ENCODE measurements at places on chromosomes 6 and 20. TPM values are rescaled to one million over a fixed set of nuclear protein-coding genes. Genes with fewer than 3 reads are reported as not detected.

XKR7 gene
- total RNA-seq = 0.36 TPM

CPNE5 gene
- total RNA-seq = 0.29 TPM

SH3BGRL2 gene
- 14.1 TPM for total RNA-seq

IFNGR1 gene
- total RNA-seq = 42.3 TPM

PPP1R16B gene
- 0.41 TPM for total RNA-seq

TBXT gene
- total RNA-seq = not detected

TENT5A gene
- total RNA-seq = 17.8 TPM

DLK2 gene
- 0.68 TPM for total RNA-seq

C6orf58 gene
- not detected for total RNA-seq

MAP3K5 gene
- total RNA-seq = 1.7 TPM

CDH26 gene
- 0.34 TPM for total RNA-seq

MYLK4 gene
- total RNA-seq = 0.23 TPM

ASIP gene
- not detected for total RNA-seq

MEI4 gene
- 0.54 TPM for total RNA-seq

ELOVL4 gene
- 10.4 TPM for total RNA-seq

EEF1A2 gene
- total RNA-seq = 37.6 TPM

BPI gene
- total RNA-seq = not detected

VSTM2L gene
- total RNA-seq = 17.7 TPM

OR2H1 gene
- not detected for total RNA-seq

CTCFL gene
- total RNA-seq = not detected

MUC22 gene
- 0.05 TPM for total RNA-seq

GABRR2 gene
- total RNA-seq = 0.34 TPM

SIRPD gene
- not detected for total RNA-seq

NCOA6 gene
- 21.2 TPM for total RNA-seq

FAM209B gene
- 0.60 TPM for total RNA-seq

ADA gene
- total RNA-seq = 68.5 TPM

ZGPAT gene
- total RNA-seq = 25.5 TPM

ISM1 gene
- 0.98 TPM for total RNA-seq

PACSIN1 gene
- total RNA-seq = 0.46 TPM

PROKR2 gene
- total RNA-seq = not detected

GRIK2 gene
- 2.5 TPM for total RNA-seq

SPDEF gene
- 0.14 TPM for total RNA-seq

DPPA5 gene
- total RNA-seq = not detected

BMP5 gene
- 0.19 TPM for total RNA-seq

SLC35A1 gene
- total RNA-seq = 16.4 TPM

HUS1B gene
- total RNA-seq = 1.3 TPM

NKAPL gene
- not detected for total RNA-seq

IRF4 gene
- not detected for total RNA-seq

RBM38 gene
- total RNA-seq = 33.8 TPM

BPIFB4 gene
- not detected for total RNA-seq

CDYL gene
- 87.1 TPM for total RNA-seq

ME1 gene
- total RNA-seq = 38.5 TPM

ENPP4 gene
- total RNA-seq = 5.7 TPM

PDE7B gene
- total RNA-seq = 0.27 TPM

NMBR gene
- total RNA-seq = not detected

All from astrocyte (in vitro differentiated cells and primary cell).